ENCODE measurements at places on chromosomes 11 and 22.
A peak's percentile ranks its signal among the peaks of the same experiment; 100 is the strongest.

DNA sequence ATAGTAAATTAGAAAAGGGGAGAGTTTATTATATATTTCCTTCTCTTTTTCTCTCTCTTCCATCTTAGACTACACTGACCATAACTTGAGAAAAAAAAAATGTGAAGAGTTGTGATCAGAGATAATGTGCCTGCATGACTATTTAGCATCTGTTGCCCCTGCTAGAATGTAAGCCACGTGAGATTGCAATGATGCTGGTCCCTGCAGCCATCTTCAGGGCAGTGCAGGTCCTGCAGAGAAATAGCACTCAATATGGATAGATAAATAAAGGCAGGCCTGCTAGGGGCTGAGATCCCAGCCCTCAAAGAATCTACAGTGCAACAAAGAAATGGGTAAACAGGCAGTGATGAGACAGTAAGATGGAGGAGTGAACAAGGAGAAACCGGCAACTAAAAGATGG lies 7.8 kb upstream of the DKK3 start:
- DNase-seq, result no peak

- no peak for DNase-seq
Observed at GRCh38 chr11:30109774-30110173, 92.9 kb upstream of the KCNA4 start.

GRCh38 chr22:25666308-25666707 lies 75.7 kb upstream of the MYO18B start:
- no peak for DNase-seq

DNA sequence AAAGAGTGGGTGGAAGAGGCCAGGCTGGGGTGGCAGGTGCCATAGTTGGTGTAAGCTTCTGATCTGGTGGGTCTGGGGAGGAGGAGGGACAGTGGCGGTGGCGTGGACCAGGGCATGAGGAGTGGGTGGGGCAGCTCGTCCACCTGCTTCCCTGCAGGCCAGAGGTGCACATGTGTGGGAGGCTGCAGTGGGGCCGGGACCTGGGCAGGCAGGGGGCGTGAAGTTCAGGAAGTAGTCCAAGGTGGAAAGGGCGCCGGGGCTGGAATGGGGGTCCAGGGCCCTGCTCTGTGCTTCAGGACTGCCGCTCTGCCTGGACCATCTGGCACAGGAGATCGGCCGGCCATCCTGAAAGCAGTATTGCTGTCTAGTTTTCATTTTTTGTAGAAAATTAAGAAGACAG lies 15.9 kb downstream of the RIBC2 start:
- DNase-seq, result no peak

GRCh38 chr11:76077575-76078150 lies 128.6 kb downstream of the WNT11 start:
- no peak for DNase-seq

DNA sequence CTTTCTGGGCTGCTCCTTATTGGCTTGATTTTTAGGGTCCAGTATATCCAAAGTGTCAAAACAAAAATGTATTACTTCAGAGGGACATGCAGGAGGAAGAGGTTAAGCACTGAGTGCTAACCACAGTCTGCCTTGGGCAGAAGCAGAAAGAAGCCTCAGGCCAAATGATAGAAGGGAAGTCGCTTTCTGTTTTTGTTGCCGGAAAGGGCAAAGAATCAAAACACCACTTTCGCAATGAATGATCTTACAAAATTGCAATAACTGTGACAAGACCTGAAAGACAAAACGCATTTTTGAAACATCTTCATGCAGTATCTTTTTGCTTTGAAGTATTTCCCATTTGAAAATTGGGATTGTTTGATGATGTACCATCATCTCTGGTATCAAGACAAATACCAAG lies 70.1 kb upstream of the PICALM start:
- no peak for DNase-seq

- peak; percentile 58 for DNase-seq
Observed at GRCh38 chr11:57515332-57516060, at the start of gene SLC43A1. Gene SLC43A1, minus strand, starts transcription at chr11:57515702. Its CDS starts 1,591 bp downstream, at chr11:57514111.

DNA sequence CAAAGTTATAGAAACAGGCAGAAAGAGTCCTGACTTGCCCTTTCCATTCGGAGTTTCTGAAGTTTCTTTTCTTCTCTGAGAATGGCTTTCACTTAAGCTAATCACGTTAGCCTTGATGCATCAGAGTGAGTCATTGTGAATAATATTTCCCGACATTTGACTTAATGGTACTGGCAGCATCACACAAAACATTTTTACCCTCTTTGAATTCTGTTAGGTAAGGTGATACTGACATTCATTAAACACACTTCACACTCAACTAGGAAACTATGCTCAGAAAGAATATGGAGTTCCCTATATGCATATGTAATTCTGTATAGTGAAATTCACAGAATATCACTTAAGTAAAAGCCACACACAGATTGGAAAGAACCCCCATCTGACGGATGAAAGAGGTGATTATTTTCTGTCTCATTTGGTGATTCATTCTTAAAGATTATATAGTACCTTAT lies 120.8 kb upstream of the ARHGAP20 start:
- DNase-seq, result no peak

GRCh38 chr11:12160231-12160630 lies 49.8 kb downstream of the MICAL2 start:
- DNase-seq, result no peak

- no peak for DNase-seq
Observed at GRCh38 chr11:104003491-104003890, 32.9 kb upstream of the DDI1 start.

DNA sequence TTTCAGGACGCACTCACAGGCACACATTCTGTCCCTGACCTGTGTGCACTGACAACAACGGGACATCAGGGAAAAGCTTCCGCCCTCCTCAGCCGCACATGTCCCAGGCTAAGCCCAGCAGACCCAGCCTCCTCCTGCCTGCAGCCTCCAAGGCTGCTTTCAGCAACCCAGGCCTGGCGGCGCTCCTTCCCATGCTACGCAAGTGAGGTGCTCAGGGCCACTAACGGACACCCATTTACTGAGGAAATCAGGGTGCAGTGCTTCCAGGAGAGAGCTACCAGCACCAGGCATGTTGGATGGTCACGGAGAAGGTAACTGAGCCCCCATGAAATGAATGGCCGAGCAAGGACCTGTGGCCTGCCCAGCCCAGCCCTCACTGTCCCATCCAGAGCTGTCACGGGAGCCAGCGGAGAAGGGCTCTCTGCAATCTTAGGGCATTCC lies 6.9 kb downstream of the MOB2 start:
- no peak for DNase-seq

- DNase-seq, result no peak
Observed at GRCh38 chr11:125315079-125315740, 150.7 kb downstream of the PKNOX2 start.

GRCh38 chr22:44542561-44543222 lies 44.7 kb upstream of the RTL6 start:
- DNase-seq, result no peak

DNA sequence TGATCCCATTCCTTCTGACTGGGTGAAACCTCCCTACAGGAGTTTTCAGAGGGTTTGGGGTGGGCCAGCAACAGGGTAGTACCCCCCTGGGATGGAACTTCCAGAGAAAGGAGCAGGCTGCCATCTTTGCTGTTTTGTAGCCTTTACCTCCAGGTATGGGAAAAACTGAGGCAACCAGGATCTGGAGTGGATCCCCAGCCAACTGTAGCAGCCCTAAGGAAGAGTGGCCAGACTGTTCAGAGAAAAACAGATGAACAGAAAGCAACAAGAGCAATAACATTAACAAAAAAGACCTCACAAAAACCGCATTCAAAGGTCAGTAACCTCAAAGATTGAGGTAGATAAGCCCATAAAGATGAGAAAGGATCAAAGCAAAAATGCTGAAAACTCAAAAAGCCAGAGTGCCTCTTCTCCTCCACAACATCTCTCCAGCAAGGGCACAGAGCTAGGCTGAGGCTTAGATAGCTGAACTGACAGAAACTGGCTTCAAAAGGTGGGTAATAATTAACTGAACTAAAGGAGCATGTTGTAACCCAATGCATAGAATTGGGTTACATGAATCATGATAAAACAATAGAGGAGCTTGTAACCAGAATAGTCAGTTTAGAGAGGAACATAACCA lies 1288.6 kb upstream of the CNTN5 start:
- DNase-seq, result no peak

DNA sequence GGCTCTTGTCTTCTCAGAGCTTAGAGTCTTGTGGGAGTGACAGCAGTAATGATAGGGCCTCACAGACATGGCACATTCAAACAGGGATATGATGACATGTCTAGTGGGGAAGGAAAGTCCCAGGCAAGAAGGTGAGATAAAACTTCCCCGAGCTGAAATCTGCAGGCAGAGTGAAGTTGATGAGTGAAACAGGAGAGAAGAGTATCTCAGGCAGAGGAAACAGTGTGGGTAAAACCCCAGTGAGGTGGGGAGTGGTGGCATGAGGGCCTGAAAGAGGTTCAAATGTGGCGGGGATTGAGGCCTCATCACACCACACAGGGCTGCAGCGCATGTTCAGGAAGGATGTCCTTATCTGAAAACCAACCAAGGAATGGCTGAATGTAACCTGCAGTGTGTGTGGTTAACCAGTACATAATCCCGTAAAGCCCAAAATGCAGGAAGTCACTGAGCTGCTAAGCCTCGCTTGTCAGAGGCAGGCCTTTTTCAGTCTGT lies 153.8 kb upstream of the E2F8 start:
- no peak for DNase-seq

DNA sequence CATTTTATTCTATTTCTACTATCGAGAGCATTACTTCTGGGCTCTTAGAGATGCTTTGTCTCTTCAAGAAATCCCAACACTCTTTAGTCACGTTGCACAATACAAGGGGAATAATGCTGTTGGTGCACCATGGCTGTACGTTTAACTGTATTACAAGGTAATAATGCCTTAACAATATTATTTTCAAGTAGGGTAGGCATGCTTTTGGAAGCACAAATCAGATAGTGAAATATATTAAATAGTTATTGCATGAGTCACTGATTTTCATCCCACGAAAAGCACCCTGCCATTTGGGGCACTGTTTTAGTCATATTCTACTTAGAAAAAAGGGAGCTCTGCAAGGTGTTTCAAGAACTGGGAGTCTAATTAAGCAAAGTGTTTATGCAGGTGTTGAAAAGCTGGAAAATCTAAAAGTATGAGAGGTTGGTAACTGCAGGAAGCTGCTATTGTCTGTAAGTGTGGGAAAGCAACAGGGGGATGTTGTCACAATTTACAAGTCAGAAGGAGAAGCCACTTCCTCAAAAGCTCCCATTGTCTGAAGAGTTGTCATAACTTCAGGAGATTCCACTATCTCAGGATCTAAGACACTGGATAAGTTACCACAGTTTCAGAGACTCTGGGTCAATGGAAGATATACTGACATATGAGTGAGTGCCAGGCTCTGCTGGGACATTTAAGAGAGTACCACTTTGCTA lies 218.2 kb downstream of the JRKL start:
- DNase-seq, result no peak

DNA sequence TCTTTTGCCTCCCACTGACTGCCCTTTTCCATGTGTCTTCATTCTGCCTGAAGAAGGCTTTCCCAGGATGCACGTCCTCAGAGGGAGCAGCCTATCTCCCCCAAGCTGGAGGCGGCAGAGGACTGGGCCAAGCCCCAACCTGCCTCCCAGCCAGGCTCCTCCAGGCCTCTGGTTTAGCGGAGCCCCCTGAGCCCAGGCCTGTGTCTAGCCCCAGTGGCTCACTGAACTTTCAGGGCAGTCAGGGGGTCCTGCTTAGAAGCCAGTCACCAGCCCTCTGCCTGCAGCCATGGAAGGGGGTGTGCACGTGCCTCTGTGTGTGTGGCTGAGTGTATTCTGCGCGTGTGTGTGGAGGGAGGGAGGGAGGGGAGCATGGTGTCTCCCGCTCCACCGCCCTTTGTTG lies 10.4 kb upstream of the GRK2 start:
- no peak for DNase-seq

DNA sequence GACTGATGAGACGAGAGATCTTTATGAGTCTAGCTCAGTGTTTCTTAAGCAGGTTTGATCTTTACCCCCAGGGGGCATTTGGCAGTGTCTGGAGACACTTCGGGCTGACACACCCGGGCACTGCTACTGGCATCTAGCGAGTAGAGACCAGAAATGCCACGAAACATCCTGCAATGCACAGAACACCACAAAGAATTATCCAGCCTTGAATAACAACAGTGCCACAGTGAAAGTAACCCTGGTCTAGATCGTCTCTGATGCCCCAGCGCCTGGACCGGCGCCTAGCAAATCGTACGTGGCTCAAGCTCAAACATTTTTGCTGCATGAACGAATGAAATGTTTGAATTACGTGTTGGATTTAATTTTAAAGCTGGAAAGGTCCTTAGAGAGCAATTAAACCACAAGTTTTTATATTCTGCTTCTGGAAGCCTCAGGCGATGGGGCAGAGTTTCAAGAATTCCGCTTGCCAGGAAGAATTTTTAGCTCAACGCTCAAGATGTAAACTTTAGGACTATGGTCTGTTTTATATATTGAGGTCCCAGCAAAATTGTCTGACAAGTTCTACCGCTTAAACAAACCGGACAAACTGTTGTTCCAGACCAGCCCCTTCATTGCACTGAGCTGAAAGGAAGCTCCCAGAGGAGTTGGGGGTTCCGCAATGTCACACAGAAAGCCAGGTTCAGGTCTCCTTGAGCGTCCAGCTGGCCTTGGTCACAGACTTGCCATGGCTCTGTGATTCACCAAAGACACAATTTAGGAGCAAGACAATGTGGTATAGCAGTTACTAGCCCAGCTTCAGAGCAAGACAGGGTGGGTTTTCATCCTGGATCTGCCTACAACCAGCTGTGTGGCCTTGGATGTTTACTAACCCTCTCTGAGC lies 44.2 kb upstream of the SMTN start:
- no peak for DNase-seq

DNA sequence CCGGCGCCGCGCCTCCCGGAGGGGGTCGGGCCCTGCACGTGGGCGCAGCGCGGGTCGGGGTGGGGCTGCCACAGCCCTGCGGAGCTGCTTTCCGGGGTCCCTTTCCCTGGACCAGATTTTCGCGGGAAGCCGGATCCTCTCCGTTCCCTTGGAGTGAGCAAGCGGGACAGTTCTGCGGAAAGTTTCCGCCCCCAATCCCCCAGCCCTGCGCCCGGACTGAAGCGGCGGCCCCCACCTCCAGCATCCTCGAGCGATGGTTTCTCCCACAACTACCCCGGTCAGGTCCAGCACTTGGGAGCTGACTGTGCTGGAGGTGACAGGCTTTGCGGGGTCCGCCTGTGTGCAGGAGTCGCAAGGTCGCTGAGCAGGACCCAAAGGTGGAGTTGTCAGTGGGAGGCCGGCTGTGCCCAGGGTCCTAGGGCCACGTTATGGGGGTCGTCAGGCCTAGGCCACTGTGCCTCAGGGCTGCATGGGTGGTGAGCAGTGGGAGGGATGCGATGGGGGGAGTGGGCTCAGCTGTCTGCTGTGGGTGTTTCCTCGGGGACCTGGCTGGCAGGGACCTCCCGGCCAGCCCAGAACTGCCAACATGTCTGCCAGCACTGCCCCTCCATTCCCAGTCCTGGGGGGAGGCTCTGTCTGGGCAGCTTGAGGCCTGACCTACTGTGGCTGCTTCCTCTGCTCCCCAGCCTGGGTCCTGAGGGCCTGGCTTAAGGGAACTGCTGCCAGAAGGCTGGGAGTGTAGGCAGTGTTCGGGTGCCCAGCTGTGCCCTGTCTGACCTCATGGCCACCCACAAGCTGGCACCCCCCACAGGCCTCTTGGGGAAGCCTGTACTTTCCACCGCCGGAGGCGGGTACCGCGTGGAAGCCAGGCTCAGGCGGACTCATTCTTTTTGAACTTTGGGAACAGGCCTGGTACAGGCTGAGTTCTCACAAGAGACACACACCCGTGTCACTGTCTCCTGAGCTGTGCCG lies 726 bp downstream of the ST3GAL4 start:
- no peak for DNase-seq

- no peak for DNase-seq
Observed at GRCh38 chr11:94938095-94939055, 35.0 kb downstream of the CWC15 start.

Data from glutamatergic neuron (in vitro differentiated cells).